ENCODE measurements at places on chromosomes 16 and 17.
A peak's percentile ranks its signal among the peaks of the same experiment; 100 is the strongest.

DNA sequence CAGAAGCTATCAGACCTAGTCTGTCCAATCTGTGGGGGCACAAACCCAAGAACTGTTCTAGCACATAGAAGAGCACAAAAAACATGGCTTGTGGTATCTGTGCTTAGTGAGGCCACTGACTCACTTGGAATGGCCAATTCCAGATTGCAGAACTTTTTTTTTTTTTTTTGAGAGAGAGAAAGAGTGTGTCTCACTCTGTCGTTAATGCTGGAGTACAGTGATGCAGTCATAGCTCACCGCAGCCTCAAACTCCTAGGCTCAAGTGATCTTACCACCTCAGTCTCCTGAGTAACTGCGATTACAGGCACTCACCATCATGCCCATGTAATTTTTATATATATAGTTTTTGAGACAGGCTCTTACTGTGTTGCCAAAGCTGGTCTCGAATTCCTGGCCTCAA, 77.2 kb upstream of the CLEC3A start:
- no peak for DNase-seq

DNA sequence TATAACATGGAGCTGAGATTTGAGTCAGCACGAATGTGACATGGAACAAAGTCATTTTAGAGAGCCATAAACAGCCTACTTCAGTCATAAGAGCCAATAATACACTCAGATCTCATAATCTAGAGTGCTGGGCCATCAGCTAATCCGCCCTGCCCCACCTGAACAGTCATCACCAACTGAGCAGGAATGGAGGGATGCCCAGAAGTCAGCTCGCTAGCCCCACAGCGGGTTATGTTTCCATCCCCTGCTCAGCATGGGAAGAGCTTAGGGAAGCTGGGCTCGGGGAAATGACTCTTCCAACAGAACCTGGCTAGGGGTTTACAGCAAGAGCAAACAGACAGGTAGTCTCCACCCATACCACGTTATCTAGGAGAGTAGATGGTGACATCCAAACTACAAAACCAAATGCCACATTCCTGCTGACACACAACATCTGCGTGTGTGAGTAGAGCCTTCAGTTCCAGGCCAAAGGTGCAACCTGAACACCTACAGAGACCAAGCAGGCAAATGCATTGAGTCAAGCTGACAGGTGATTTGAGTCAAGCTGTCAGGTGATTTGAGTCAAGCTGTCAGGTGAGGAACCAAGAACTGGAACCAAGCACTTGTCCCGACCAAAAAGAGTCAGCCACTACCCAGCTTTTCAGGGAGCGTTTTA, 2.0 kb downstream of the TMEM11 start:
- no peak for DNase-seq

GRCh38 chr17:44171931-44172455, 1.5 kb downstream of the ASB16 start:
- DNase-seq: no peak

DNA sequence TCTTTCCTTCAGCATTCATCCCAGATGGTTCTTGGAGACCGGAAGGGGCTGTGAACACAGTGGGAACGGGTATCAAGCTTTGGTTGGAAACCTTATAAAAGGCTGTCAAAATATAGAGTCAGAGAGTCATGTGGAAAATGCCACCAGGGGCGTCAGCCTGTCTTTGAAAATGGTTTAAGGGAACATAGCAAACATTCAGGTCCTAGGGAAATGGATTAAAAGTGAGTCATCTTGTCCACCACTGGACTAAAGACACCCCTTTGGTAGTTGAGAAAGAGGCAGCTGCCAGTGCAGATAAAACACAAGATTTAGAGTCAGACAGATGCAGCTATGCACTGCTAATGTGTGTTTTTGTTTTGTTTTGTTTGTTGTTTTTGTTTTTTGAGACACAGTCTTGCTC, 47.8 kb upstream of the BCO1 start:
- DNase-seq: no peak

GRCh38 chr17:53191878-53192277, 630.8 kb upstream of the KIF2B start:
- DNase-seq: no peak

GRCh38 chr17:49708515-49709183, 885 bp upstream of the SLC35B1 start:
- no peak for DNase-seq

DNA sequence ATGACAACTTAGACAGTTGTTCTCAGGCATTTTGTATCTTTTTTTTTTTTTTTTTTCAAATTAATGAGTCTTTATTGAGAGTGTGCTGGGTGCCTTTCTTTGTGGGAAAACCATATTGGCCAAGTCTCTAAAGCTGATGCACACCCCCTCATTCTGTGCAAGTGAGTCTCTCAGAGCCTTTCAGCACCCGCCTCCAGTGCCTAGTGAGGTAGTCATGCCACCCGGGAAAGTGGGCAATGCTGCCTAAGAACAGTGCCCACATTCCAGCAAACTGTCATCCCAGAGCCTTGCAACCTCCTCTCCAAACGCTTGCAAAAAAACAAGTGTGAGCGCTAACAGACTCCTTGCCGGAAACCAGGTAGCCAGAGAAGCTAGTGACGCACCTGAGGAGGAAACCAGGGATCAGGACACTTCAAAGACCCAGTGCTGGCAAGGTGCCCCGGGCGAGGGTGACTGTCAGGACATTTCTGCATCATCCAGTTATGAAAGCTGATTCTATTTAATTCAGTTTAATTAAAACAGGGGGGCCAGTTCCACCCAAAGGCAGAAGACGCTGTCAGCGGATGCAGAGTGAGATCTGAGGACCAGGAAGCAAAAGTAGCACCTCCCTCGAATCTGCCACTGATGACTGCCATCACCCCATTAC, 34.9 kb downstream of the SMARCE1 start:
- peak; percentile 57 for DNase-seq

GRCh38 chr16:55822280-55822810, 10.6 kb downstream of the CES1 start:
- no peak for DNase-seq

- no peak for DNase-seq
These were observed 57.1 kb downstream of the SPECC1 start for GRCh38 chr17:20066253-20066652.

DNA sequence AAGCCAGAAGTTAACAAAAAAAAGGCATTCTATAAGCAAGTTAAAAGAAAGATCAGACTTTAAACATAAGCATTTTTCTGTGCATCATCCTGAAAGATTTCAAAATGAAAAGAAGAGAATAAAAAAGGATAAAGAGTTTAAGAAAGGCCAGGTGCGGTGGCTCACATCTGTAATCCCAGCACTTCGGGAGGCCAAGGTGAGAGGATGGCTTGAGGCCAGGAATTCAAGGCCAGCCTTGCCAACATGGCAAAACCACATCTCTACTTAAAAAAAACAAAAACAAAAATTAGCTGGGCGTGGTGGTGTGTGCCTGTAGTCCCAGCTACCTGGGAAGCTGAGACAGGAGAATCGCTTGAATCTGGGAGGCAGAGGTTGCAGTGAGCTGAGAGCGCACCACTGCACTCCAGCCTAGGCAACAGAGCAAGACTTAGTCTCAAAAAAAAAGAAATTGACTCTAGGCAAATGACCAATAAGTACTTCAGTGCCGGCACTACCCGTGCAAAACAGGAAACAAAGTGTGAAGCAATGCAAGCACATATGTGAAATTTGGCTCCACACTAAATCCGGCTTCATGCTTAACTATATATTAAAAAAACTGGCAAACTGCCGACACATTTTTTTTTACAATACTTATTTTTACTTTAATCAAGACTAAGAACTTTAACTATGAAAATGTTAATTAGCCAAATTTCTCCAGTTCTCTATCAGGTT, 83.2 kb upstream of the C17orf78 start:
- DNase-seq: no peak

- DNase-seq: no peak
These were observed 186.8 kb downstream of the IRF8 start for GRCh38 chr16:86085795-86086194.

- DNase-seq: no peak
These were observed 45.4 kb downstream of the NFAT5 start for GRCh38 chr16:69611103-69611640.

GRCh38 chr16:66801320-66802105, at the start of gene TERB1:
TSS of gene TERB1 (minus strand) at chr16:66801584. CDS start at chr16:66796798, 4,786 bp downstream.
- DNase-seq: no peak

GRCh38 chr16:50458667-50459495, 89.3 kb upstream of the NKD1 start:
- no peak for DNase-seq

DNA sequence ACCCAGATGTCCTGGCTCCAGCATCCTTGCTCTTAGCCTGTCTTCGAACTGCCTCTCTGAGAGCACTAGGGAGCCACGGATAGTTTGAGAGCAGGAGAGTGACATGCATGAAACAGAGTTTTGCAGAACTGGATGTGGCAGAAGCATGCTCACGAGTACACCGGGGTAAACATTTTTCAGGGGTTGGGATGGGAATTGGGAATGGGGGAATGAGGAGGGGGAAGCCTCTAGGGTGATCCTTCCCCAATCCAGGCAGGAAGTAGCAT, 34.2 kb upstream of the CIBAR2 start:
- no peak for DNase-seq

DNA sequence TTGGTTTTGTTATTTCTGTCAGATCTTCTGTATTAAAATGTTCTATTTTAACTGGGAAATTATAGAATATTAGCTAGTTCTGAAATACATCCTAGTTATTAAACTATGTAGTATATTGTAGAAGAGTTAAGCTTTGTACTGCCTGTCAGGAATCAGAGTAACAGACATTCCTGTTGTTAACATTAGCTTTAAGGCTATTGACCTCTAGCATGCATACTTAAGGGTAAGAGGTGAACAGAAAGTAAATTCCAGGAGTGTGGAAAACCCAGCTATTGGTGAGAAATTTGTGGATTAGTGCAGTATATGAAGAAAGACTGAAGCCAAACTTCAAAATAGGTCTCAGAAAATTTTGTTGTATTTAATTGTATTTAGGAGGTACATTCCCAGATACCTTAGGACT, 111.3 kb downstream of the CHD9 start:
- DNase-seq: no peak

DNA sequence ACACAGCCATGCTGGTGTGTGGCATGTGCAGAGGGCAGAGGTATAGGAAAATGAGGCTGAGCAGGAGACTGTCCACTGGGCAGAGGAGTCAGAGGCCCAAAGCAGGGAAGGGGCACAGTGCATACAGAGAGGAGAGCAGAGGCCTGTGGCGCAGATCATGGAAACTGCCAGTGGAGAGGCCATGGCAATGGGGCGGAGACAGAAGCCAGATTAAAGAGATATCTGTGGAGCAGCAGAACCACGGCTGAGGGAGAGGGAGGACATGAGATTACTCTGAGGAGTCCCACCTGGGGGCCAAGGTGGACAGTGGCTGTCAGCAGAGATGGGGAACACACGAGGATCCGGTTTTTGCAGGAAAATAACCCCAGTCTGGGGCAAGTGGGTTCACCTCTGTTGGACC, 43.3 kb downstream of the RANBP10 start:
- no peak for DNase-seq

DNA sequence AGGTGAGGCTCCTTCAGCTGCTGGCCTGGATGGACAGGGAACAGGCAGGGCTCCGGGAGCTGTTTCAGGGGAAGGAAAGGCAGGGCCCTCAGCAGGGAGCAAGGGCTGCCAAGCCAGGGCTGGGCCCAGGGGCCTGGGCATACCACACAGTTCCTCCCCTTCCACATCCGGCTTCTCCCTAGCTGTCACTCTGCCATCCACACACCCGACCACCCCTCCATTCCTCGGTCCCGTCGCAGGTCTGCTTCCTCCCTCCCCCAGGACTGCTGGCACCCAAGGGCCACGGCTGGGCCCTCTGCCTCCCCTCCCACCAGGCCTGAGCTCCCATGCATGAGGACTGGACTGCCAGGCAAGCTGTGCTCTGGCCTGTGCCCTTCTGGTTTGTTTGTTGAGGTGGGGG, 24.0 kb downstream of the CDIP1 start:
- no peak for DNase-seq

- DNase-seq: no peak
These were observed 4.7 kb downstream of the RFNG start for GRCh38 chr17:82046903-82047302.

GRCh38 chr16:47753659-47754058, 292.5 kb downstream of the PHKB start:
- no peak for DNase-seq

DNA sequence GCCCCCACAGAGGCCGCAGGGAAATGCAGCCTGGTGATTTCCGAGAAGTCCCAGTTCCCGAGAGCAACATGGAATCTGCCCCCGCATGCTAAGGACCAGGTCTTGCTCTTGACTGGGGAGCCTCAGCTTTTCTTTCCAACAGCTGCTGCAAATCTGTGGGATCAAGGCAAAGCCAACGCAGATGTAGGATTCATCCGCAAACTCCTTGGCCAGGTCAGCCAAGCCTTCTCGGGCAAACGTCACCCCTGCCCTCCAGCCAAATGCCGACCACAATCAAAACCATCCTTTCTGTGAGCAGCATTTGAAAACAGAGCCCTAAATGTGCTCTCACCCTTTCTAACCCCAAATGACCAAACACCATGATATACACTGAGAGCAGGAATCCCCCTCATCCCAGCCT, 54.0 kb downstream of the MRM3 start:
- DNase-seq: no peak

DNA sequence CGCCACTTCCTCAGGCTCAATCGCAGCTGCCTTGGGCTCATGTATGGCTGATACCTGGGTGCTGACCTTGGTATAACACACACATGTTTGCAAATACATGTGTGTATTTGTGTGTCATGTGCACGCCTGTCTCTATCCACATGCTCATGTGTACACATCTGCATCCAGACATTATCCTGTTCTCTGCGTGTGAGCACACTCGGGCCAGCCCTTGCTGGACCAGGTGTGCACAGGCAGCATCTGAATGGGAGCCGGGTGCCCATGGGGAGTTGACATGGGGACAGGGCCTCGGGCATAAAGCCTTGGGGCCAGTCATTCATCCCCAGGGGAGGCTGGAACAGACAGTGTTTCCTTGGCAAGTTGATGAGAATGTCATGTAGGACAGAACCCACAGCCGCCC, 29.1 kb upstream of the CRHR1 start:
- DNase-seq: no peak

GRCh38 chr16:20878682-20879147, 21.4 kb downstream of the DCUN1D3 start:
- peak; percentile 28 for DNase-seq

DNA sequence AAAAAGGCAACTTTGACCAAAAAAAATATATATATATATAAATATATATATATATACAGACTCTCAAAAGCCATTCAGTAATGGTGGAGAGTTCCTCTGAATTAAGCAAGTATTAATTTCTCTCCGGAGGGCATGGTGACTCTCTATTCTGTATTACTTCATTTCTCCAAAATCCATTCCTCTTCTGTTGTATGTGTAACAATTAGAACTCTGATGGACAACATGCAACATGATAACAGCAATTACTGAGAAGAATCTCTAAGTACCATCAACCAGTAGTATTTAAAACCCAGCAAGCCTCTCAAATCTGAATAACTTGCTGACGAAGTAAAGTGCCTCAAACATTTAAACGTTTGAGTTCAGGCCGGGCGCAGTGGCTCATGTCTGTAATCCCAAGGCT, 2.3 kb downstream of the GRB2 start:
- no peak for DNase-seq

- DNase-seq: no peak
These were observed 12.5 kb upstream of the SLC4A1 start for GRCh38 chr17:44280392-44280937.

GRCh38 chr16:85390511-85391174, 222.5 kb upstream of the GSE1 start:
- DNase-seq: no peak

Data from stimulated activated naive CD8-positive, alpha-beta T cell treated with anti-CD3 and anti-CD28 coated beads, Interleukin-15, Interleukin-2, amounts not matched to agents 100 U/mL and 50 U/mL, for 24 hours (primary cell).